ENCODE measurements at places on chromosomes 7 and 10.
A peak's percentile ranks its signal among the peaks of the same experiment; 100 is the strongest.

- DNase-seq: no peak
These were observed 107.5 kb upstream of the KIF5B start for GRCh38 chr10:32163762-32164148.

DNA sequence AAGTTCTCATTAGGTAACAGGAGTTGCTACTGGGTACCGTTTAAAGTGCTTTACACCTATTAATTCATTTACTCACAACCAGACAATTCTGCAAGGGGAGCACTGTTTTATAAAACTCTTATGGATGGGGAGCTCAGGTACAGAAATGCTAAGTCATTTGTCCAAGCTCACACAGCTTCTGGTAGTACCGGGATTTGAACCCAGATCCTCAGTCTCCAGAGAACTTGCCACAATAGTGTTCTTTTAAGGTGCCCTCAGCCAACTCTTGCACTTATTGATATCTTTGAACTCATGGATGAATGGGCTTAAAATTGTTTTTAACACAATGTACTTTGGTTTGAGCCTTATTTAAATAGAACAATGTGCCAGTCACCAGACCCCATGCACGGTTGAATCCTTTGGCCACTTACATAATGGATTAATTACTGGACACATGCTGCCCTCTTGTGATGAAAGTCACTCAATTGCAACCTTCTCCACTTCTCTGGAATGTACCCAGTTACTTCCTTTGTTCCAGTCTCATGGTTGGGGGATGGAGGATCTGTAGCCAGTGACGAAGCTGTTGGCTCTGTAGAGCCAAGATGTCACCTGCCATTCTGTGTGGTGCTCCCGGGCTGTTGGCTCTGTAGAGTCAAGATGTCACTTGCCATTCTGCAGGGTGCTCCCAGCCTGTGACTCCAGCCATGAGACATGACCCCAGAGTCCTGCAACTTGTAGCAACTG lies 65.6 kb downstream of the NOD1 start:
- no peak for DNase-seq

DNA sequence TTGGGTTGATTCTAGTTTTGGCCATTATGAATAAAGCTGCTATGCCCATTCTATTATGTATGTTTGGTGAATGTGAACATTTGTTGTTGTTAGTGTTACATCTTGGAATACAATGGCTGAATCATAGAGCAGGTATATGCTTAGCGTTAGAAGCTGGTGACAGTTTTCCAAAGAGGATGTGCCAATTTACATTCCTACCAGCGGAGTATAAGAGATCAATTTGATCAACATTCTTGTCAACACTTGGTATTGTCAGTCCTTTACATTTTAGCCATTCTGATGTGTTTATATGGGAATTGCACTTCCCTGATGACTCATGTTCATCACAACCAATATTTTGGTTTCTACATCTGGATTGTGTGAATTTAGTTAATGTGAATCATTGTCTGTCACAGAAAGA lies 37.8 kb upstream of the COBL start:
- DNase-seq: no peak

DNA sequence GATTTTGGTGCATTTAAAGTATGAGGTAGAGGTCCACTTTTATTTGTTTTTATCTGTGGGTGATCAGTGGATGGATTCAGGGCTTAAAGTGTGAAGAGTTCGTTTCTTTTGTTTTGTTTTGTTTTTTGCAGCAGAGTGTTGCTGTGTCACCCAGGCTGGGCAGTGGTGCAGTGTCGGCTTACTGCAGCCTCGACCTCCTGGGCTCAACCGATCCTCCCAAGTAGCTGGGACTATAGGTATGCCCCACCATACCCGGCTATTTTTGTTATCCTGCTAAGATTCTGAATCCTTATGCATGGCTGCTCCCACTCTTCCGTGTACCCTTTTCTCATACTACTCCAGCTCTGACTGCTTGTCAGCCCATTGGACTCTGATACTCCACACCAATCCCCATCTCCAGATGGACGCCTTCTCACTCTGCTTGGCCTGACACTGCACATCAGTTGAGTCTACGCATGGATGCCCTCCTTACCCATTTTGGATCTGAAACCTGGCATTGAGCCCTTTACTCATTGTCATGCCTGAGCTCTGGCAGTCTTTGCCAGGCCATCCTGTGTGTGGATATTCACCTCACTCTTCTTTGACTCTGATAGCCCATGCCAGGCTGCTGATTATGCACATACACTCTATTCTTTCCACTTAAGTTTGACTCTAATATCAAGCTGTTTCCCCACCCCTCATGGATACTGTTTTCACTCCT lies 119.5 kb downstream of the CCSER2 start:
- no peak for DNase-seq

- no peak for DNase-seq
These were observed 47.6 kb upstream of the FMC1 start for GRCh38 chr7:139293534-139293933.

DNA sequence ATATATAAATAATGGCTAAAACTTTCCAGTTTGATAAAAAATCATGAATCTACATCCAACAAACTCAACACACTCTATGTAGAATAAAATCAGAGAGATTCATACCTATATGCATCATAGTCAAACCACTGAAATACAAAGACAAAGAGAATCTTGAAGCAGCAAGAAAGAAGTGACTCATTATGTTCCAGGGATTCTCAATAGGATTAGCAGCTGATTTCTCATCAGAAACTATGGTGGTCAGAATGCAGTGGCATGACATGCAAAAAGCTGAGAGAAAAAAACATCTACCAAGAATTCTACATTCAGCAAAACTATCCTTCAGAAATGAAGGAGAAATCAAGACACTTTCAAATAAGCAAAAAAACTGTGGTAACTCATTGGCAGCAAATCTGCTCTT lies 187.4 kb downstream of the RNLS start:
- no peak for DNase-seq

GRCh38 chr10:46553238-46554049 lies 3.0 kb downstream of the GPRIN2 start:
- peak; percentile 2 for DNase-seq

DNA sequence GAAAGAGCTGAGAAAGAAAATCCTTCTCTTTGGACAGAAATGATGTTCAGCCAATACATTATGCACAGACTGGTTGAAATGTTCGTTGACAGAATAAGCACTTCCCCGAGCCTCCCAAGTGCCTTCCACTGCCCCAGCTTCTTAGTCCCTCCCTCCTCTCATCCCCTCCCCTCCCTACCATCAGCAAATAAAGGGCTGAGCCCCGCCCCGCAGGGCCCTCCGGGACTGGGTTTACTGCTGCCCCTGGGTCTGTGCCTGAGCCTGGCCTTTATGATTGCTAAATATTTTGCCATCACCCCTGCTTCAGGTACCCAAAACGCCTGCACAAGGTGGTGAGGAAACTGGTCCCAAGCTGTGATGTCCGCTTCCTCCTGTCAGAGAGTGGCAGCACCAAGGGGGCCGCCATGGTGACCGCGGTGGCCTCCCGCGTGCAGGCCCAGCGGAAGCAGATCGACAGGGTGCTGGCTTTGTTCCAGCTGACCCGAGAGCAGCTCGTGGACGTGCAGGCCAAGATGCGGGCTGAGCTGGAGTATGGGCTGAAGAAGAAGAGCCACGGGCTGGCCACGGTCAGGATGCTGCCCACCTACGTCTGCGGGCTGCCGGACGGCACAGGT lies 28.1 kb downstream of the HKDC1 start:
- DNase-seq: no peak

DNA sequence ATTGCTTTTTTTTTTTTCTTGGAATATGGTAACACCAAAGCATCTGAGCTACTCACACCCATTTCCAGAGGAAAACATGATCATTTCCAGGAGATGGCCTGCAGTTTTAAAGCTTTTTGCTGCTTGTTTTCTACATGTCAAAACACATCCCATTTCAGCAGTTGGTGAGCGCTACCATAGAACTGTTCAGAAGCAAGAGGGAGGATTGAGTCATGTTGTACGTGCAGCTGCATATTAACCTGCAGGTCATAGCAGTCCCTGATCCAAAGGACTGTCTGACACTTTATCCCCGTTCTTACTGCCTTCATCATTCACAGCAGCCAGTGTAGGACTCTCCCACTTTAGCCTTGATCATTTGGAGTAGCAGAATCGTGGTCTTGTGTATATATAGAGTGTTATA lies 124.6 kb downstream of the AUTS2 start:
- DNase-seq: no peak

DNA sequence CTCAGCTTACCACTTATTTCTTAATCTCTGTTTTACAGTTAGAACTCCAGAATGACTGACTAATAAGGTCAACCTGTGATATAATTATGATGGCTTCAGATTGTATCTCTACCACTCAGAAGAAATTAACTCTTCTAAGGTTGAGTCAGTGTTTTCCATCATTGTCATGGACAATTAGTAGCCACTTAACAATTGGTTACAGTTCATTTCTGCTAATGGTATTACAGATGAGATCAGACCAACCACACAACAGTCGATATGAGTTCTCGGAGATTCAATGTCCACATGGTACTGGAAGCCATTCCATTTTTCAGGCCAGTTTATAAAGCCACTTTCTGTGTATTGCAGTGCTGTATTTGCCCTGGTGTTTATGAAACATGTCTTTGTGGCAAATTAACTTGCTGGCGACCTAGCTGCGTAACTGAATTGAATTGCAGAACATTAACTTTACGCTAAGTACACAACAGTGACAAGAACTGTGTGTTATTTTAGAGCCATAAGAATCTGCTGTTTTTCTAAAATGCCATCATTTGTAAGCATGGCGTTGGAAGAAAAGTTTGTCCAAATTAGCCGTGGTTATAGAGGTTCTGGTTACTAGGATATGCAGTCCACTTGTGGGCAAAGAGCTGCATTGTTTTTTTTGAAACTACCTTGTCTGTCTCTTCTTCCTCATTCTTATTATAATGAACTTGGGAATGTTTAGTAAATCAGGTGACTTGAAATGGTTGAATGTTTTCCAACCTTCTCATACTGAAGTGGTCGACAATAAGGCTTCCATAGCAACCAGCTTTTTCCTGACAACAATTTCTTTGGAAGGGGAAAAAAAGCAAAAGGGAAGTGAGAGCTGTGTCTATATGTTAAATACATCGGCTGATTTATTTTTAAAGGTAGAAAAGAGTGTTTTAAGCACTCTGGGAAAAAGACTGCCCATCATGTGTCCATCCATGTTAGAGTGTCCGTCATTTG lies 76.4 kb downstream of the CELF2 start:
- DNase-seq: no peak

DNA sequence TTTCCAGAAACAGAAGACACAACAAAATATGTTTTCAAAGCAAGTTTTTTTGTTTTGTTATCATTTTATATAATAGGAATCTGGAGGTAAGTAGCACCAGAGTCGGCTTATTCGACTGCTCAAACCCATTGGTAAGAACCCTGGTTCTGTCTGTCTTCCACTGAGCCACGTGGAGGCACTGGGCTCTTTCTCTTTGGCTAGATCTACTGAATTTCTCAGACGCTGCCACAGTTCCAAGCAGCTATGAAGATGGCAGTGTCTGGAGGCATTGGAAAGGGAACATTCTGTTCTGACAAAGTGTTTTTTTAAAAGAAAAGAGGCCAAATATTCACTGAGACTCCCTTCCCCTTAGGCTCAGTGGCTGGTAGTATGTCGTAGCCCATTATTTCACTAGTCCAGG lies 338.8 kb downstream of the NRG3 start:
- DNase-seq: no peak

DNA sequence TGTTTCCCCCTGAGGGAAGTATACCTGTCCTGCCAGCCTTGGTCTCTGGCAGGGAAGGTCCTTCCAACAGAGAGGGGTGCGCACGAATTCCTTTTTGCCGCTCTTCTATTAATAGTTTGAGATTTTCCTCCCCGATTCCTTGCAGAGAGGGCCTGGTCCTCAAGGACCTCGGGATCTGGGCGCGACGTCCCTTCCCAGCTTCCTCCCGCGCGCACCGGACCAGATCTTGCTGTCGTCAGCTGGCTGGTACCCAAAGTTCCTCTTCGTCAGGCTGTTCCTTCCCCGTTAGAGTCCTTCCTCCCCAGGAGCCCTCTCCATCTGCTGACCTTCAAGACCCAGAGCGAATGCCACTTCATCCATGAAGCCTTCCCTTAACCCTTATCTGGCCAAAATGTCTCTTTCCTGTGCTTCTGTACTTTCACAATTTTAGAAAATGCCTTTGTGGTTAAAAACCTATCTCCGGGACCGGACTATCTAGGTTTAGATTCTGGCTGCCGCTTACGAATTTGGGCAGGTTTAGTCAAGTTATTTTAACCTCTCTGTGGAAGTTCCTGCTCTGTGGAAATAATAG lies 851 bp upstream of the GOT1 start:
- DNase-seq: peak; percentile 35

GRCh38 chr7:100590077-100590737 lies 4.1 kb downstream of the FBXO24 start:
- no peak for DNase-seq

DNA sequence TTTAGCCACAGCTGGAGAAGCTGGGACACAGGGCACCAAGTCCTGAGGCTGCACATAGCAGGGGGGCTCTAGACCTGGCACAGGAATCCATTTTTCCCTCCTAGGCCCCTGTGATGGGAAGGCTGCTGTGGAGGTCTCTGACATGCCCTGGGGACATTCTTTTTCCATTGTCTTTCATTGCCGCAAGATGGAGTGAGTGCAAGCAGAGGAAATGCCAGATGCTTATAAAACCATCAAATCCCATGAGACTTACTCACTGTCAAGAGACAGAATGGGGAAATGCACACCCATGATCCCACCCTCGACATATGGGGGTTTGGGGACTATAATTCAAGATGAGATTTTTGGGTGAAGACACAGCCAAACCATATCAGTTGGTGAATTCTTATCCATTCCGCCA lies 94.7 kb upstream of the FERD3L start:
- no peak for DNase-seq

- DNase-seq: no peak
These were observed 24.6 kb downstream of the RTKN2 start for GRCh38 chr10:62244088-62244487.

DNA sequence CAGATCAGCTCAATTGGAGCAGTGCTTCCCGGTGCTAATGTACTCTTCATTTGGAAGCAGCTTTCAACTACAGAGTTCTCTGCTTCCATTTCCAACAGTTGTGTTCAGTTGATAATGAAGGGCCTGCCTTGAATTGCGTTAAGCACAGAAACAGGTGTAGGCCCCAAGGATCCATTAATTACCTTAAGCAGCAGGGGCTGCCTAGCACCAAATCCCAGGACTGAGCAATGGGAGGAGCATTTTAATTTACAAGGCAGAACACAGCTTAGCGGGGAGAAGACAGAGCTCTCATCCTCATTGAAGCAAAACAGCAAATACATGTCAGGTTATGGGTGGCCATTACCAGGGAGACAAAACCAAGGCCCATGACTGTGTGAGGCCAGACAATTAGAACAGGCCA lies 349.6 kb downstream of the TFEC start:
- no peak for DNase-seq

DNA sequence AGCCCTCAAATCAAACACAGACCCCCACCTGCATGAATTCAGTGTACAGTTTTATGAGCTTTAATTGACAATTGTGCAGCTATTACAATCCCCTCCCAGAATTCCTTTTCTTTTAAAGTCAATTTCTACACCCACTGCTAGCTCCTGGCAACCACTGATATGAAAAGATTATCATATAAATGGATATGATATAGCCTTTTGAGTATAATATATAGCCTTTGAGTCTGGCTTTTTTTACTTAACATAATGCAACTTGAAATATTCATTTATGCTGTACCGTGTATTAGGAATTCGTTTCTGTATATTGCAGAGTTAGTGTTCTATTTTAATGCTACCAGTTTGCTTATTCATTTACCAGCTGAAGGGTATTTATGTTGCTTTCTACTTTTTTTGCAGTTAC lies 127.7 kb downstream of the CCSER2 start:
- DNase-seq: no peak

GRCh38 chr7:65269150-65269856 lies 104.4 kb upstream of the ZNF92 start:
- DNase-seq: peak; percentile 82

All from stimulated activated CD4-positive, alpha-beta T cell treated with anti-CD3 and anti-CD28 coated beads, Interleukin-15, amount 100 ng/mL, for 24 hours (primary cell).